Sciatic nerve (tissue), 2 donors: ENCODE measurements at places on chromosomes 4 and X.

- no peak for DNase-seq
Observed at GRCh38 chr4:185275501-185275900, 66.1 kb downstream of the SNX25 start.

GRCh38 chrX:8673201-8673600 lies 58.7 kb downstream of the ANOS1 start:
- DNase-seq: no peak

DNA sequence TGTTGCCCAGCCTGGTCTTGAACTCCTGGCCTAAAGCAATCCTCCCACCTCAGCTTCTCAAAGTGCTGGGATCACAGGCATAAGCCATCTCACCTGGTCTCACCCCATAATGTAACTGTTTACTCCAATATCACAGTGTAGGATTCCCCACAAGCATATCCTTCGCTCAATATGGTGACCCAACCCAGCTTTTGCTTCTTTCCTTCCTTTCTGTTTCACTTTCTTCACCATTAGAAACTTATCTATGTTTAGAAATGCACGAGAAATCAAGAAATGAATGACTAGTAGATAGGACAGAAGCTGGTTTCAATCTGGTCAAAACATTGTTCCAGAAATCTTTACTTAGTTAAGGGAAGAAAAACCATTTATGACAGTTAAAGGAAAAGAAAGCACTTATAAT lies 18.9 kb downstream of the TSPAN5 start:
- no peak for DNase-seq

- no peak for DNase-seq
Observed at GRCh38 chr4:2306773-2307410, 45.0 kb upstream of the MXD4 start.

GRCh38 chrX:7146020-7146702 lies 1.4 kb upstream of the STS start:
- no peak for DNase-seq

GRCh38 chr4:3071811-3072210 lies 2.5 kb downstream of the HTT-AS start:
- DNase-seq: no peak

GRCh38 chr4:99832321-99832720 lies 15.7 kb downstream of the DAPP1 start:
- no peak for DNase-seq

DNA sequence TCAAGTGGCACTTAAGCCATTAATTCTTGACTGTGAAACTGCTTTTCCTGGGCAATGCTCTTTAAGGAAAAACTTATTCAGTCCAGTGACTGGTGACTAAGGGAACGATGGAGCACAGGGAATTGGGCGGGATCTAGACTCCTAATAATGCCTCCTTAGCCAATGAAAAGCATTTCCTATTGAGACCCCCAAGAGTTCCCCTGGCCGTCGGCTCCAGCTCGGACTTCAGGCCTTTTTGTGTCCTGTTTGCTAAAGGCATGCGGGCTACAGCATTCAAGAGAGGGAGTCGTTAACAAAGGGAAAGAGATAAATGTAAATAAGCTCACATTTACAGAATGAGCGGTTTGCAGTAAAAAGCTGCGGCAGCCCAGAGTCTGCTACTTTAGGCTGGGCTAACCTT lies at the start of gene LPAR4:
LPAR4 (plus strand) TSS at position 232 of the 400 bp plus-strand sequence. CDS start 7,150 bp downstream, outside the sequence.
- no peak for DNase-seq

- DNase-seq: peak; percentile 79
Observed at GRCh38 chr4:140152751-140153418, 1.1 kb downstream of the MAML3 start.

DNA sequence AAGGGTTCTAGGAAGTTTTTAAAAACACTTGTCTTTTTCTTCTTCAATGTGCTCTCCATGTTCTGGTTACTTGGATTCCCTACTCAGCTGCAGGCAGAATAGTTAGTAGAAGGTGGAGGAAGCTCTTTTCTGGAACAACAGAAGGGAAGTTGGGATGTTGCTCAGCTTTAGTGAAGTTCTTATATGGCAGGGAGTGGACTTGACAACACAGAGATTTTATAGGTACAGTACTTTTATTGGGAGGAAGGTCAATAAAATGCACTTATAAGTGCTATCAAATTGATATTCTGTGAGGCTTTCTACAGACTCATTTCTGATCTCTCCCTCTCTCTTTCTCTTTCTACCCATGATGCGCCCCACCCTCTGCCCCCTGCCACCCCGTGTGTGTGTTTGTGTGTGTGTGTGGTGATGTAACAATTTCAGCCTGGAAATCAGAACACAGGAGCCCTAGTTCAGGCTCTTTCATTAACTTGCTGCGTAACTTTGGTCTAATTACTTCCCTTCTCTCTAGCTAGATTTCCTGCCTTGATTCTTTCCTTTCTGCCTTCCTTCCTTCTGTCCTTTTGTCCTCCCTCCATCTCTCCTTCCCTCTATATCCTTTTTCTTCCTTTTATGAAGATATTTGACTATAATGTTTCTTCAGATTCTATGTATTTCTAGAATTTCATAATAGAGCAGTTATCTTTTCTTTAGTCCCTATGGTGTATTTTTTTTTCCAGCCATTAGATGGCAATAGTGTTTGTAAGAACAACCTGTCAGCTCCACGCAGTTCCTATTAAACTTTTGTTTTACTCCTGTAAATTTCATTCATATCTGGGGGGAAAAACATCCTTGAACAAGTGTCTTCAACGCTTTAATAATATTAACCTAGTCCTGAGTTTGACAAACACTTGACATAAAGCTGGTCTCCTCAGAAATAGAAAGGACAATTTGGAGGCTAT lies 37.1 kb downstream of the HEPH start:
- DNase-seq: no peak

DNA sequence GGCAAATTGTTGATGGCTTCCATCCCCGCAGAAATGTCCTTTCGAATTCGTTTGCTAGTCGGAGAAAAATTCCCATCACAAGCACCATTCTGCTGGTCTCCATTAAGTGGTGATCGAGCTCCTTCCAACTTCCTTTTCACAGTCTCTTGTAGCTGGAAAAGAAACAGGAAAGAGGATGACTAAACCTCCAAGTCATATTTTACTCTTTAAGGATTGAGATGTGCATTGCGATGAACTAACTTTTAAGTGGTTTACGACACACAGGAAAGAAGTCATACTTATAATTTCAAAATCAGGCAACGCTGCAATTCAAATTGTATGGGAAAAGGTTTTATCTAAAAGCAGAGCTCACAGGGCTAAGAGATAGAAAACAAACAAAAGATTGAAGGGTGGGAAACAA lies 225.2 kb downstream of the MGST2 start:
- no peak for DNase-seq

DNA sequence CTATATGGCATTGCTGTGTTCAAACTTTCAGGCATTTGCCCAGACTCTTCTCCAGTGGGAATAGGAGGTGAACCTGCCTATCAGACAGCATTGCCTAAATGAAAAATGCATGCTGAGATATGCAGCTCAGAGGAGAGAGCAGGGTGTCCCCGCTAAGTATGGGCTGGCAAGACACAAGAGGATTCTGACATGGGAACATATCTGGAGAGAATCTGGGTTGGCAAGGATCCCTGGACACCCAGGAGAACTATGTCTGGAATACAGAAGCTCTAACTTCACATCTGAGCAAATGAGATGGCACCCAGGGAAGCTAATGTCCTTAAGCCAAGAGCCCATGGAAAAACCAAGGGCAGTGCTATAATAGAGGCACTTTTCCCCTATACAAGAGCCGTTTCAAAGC lies 18.4 kb downstream of the PPARGC1A start:
- DNase-seq: no peak

DNA sequence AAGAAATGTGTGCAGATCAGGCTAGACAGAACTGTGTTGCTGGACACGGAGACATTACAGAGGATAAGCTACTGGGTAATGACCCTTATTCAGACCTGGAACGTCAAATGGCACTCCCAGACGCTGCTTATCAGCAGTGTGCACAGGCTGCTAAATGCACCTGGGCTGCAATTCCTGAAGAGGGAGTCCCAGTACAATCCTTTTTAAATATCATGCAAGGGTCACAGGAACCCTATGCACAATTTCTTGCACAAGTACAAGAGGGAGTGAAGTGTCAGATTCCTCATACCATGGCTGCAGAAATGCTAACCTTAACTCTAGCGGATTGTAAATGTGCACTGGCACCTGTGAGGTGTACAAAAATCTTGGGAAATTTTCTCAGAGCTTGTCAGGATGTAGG lies 16.9 kb downstream of the SPIN2B start:
- no peak for DNase-seq

DNA sequence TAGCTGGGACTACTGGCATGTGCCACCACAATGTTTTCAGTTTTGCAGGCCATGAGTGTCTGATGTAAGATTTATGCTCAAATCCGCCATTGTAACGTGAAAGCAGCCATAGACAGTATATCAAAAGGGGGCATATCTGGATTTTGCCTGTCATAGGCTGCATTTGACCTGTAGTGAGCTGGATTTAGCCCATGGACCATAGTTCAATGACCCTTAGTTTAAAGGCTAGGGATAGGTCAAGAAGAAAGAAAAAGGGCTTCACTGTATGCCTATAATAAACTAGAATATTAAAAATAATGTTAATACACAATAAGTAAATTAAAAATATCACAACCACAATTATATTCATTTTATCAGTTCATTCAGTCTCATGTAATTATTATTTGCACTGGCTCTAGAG lies 181.8 kb downstream of the STIM2 start:
- no peak for DNase-seq

DNA sequence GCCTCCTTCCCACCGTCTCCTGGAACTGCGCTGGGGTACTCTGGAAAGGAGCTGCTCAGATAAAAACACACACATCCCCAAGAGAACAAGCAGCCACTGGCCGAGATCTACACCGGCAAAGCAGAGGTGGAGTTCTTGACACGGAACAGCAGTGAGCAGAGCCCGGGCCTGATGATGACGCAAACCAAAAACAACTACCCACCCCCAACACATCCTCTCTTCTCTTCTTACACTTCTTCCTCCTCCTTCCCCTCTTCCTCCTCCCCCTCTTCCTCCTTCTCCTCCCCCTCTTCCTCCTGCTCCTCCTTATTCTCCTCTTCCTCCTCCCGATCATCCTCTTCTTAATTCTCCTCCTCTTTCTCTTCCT lies 4.6 kb downstream of the PNMA5 start:
- DNase-seq: no peak

DNA sequence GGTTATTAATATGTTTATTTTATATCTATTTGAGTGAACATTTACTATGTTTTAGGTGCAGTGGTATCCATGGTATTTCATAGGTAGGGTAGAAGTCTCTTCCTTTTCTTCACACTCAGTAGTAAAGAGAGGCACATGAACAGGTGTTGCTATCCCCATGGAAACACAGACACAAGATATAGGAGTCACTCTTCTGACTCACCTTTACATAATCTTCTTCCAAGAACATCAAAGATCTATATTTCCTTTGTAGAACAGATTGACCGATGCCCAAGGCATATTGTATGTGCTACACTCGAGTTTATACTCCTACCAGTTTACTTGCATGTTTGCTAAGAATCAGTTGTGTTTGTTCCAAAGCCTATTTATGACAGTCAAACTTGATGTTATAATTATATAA lies 1997.4 kb downstream of the C4orf33 start:
- DNase-seq: no peak

GRCh38 chrX:9708923-9709553 lies 56.6 kb downstream of the GPR143 start:
- peak; percentile 89 for DNase-seq

DNA sequence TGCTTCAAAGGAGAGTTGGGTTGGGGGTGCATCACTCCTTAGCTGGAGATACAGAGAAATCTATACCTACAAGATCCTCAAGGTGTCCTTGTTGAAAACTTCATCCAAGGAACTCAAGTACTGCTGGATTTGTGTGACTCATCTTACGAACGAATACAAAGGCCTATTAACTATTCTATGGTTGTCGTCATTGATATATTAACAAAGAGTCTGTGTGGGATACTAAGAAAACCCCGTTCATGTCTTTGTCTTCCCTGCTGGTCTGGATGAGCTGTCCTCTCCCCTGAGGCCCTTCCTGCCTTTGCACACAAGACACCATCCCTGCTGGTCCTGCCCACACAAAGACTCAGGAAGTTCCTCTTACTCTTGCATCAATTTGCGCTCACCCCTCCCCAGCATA lies 54.9 kb upstream of the IRF2 start:
- no peak for DNase-seq

GRCh38 chr4:5712517-5712916 lies 1.5 kb downstream of the EVC start:
- no peak for DNase-seq

- peak; percentile 45 for DNase-seq
Observed at GRCh38 chrX:288561-288991, 7.4 kb downstream of the PLCXD1 start.

GRCh38 chr4:116374815-116375214 lies 710.6 kb downstream of the TRAM1L1 start:
- no peak for DNase-seq

GRCh38 chr4:108458681-108459080 lies 161.7 kb upstream of the RPL34 start:
- no peak for DNase-seq

DNA sequence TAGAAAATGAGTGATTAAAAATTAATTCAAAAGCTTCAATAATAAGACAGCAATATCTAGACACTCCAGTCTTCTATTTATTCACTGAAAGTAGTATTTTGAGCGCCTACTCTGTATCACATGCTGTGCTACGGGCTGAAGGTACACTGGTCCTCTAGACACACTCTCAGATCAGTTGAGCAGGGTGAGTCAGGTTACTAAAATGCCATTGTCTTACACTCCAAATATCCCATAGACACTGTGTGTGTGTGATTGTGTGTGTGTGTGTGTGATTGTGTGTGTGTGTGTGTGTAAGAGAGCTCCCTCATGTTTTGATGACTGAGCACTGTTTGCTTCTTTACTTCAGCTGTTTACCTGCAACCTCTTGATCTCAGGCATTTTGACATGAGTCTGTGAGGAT lies 342.8 kb upstream of the BOD1L1 start:
- no peak for DNase-seq

- no peak for DNase-seq
Observed at GRCh38 chrX:71181558-71181909, 36.9 kb downstream of the NLGN3 start.

DNA sequence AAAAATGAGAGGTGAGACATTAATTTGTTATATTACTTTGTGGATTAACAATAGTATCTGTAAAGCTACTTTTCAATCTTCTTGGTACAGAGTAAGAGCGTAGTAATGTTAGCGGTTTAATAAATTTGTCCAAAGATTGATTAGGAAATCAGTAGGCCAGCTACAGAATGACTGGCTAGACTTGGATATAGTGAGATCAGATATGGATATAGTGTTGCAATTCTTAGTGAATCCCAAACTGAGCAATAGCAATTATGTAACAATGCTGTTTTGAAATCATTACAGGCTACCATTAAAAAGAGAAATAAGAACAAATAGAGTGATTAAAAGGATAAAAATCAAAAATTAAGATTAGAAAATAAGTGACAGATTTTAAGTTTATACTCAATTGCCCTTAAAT lies 847 bp upstream of the UGT2A2 start:
- no peak for DNase-seq

DNA sequence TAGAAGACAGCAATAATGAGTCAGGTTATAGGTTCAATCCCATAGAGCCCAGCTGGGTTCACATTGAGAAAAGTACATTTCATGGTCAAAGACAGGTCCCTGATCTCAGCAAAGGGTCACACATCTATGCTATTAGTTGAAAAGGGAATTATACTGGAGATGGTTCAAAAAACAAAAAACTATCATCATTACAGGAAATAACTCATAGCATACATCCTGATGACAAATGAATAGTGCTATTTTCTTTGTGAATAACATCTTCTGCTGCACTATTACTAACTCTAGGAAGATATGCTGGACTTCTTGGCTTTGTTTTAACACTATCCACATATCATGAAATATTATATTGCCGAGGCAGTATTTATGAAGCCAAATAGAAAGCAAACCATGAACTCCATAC lies 202.5 kb upstream of the MAB21L2 start:
- no peak for DNase-seq
